ENCODE measurements at places on chromosomes 1 and 21.

DNA sequence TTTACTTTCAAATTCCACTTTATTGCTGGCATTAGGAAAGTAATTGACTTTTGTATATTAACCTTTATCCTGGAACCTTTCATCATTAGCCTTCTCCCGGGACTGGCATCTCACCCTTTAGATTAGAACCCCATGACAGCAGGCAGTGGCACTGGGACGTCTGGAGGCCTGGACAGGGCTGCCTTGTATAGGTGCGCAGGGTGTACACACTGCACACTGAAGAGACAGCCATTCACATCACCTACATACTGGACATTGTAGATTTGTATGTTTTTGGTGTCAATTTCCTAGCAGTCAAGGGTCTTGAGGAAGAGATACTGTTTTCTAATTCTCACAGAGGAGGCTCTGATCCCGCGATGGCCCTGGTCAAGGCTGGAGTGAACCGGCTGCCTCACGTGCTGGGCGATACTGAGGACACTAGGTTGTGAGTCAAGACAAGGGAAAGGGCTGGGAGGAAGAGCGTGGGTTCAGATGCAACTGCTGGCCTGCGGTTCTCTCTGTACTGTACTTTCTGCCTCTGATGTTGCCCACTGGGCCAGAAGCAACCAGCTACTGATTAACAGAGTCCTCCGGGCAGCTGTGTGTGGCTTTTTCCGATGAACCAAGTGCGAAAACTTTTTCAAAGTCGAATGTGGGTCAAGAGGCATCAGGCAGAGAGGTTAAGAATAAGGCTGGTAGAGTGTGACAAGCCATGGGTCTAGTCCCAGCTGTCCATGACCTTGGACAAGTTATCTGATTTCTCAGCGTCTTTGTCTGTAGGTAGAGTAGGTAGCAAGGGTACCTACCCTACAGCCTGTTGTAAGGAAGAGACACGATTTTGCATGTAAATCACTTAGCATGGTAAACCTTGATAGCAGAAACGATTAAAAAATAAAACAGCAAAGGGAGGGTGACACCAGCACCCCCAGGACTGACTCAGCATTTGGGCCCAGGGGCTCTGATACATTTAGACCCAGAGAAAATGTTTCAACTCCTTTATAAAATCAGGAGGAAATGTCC, 38.2 kb upstream of the SLC25A33 start:
- DNase-seq: no peak

- no peak for DNase-seq
Observed at GRCh38 chr1:111733183-111733991, 5.8 kb downstream of the INKA2 start.

DNA sequence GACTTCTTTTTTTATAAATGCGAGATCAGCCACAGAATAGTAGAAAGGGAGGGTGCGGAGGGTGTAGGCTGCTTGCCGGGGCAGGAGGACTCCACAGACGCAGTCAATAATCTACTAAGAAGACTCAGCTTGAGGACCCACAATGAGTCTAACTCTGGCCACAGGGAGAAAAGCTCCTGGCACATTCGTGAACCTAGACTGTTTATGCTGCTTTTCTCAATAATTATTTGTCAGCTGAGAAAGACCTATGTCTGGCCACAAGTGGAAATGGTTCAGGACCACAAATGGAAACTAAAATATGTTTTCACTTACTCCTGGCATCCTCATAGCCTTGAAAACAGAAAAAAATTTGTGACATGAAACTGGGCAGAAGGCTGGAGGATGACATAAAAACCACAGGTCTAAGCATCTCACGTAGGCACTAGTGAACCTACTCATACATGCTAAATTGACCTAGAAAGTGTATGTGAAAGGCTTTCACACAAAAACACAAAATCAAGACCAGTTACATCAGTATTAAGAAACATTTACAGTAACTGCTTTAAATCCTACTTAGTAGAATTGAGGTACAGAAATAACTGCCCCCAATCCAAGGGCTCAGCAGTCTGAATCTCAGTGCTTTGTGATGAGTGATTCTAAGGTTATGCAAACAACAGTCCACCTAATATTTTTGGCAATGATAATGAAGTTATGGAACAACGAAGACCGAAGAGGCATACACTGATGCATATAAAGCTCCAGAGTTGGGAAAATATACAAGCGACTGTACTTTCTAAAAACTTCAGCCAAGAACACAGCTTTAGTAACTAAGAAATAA, 159.5 kb downstream of the SLC45A1 start:
- no peak for DNase-seq

DNA sequence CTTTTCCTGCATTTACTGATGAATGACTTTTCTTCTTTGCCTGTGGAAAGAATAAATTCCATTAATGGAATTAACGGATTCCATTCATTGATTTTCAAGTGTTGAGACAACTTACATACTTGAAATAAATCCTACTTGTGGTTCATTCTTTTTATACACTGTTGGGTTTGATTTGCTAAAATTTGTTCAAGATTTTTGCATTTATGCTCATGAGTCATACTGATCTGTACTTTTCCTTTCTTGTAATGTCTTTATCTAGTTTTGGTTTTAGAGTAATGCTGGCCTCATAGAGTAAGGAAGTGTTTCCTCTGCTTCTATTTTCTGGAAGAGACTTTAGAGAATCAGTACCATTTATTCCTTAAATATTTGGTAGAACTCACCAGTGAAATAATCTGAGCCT, 14.4 kb downstream of the UROD start:
- no peak for DNase-seq

DNA sequence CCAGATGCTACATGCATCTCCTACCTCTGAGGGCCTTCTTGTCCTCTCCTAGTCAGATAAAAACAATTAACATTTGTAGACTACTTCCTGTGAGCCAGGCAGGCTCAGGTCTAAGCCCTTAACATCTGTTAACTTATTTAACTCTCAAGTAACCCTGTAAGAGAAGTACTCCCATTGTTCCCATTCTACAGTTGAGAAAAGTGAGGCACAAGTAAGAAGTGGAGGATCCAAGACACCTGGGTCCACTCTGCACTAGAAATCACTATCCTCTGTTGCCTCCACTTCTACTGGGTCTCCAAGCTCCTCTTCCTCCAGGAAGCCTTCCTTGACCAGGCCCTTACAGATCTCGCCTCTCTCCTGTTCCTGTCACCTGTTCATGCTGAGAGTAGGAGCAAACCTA, 9.7 kb downstream of the C1orf216 start:
- DNase-seq: no peak

- DNase-seq: no peak
Observed at GRCh38 chr1:178004926-178005391, 35.1 kb upstream of the SEC16B start.
